HT-29 (cell line): ENCODE measurements at places on chromosomes 3 and 15. TPM values are rescaled to one million over a fixed set of nuclear protein-coding genes. Genes with fewer than 3 reads are reported as not detected.
A peak's percentile ranks its signal among the peaks of the same experiment; 100 is the strongest.

DNA sequence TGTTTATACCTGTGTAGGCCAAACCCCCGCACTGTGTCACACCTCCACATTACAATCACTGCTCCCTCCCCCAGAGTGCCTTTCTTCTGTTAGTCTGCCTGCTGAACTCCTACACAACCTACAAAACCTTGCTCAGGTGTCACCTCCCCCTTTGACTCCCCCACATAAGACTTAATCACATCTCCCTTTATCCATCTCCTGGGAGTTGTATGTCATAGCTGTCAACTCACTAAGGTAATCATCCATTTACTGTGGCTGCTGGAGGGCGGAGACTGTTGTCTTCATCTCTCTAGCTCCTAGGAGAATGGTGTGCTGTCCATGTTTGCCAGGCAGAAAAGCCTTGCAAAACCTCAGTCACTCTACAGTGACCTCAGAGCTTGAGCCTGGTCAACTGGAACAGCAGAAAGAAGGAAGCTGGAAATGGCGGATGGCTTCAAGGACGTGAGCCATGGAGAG is 43.8 kb downstream of the ZNF710 start:
- DNase-seq = no peak

- DNase-seq = no peak
These were observed 9.9 kb downstream of the SFMBT1 start for GRCh38 chr3:53035825-53036619.

- no peak for DNase-seq
These were observed 17.5 kb upstream of the TM4SF19 start for GRCh38 chr3:196355668-196356067.

DNA sequence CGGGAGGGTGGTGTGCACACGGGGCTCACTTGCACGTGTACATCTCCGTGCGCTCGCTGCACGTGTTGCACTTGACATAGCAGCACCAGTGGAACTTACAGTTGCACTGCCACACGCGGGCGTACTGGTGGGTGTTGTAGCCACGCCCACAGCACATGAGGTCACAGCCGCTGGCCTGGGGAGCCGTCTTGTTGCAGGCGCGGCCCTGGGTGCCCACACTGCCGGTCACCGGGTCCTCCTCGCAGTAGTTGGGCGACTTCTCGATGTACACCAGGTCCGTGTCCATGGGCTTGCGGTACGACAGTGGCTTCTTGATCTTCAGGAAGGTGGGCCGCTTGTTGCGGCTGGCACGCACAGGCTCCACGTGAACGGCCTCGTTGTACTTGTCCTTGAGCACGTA is 61.0 kb downstream of the WNT7A start:
- DNase-seq = no peak

DNA sequence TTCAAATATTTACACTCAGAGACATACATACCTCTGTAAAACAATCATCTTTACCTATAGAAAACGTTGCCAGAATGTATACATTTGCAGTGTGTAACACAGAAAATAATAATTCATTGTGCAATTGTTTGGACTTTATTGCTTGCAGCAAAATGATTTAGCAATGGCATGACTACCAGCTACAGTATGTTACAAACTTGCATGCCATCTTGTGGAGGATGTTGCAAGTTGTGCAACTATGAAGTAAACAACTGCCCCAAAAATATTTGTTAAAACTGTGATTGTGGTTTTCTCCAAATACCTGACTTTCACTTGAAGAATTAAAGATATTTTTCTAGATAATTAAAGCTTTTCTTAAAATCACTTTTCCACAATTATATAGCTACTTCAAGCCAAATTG is 27.1 kb upstream of the C3orf49 start:
- no peak for DNase-seq

- no peak for DNase-seq
These were observed 25.5 kb upstream of the KNG1 start for GRCh38 chr3:186691676-186692075.

GRCh38 chr15:78362716-78363380 is 22.7 kb downstream of the CRABP1 start:
- no peak for DNase-seq

GRCh38 chr15:55989383-55989782 is 4.0 kb downstream of the NEDD4 start:
- DNase-seq = peak; percentile 17

GRCh38 chr3:182315313-182315712 is 478.0 kb upstream of the ATP11B start:
- no peak for DNase-seq

NOX5 gene
- total RNA-seq = not detected in 2 replicates

DNA sequence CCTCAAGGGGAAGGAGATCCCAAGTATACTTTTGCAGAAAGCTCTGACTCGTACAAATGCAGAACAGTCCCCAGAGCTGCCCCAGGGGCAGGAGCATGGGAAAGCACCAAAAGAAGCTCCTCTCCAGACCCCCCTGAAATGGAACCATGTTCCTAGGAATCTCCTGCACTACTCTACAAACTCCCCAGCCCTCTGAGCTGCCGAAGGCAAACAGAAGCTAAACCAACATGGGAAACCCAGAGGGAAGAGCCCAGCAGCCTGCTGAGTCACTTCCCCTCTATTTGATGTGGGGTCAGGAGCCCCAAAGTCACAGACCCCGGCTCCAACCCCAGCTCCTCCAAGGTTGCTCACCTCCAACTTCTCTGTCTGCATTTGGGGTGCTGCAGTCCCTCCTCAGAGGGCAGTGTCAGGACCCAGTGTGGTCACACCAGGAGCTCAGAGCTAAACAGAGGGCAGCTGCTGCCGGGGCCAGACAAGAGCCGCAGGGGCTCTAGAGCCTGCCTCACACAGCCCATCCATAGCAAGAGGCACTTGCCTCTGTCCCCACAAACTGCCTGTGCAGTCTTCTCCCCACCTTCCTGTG is 3.8 kb upstream of the PLXNA1 start:
- DNase-seq = no peak

DNA sequence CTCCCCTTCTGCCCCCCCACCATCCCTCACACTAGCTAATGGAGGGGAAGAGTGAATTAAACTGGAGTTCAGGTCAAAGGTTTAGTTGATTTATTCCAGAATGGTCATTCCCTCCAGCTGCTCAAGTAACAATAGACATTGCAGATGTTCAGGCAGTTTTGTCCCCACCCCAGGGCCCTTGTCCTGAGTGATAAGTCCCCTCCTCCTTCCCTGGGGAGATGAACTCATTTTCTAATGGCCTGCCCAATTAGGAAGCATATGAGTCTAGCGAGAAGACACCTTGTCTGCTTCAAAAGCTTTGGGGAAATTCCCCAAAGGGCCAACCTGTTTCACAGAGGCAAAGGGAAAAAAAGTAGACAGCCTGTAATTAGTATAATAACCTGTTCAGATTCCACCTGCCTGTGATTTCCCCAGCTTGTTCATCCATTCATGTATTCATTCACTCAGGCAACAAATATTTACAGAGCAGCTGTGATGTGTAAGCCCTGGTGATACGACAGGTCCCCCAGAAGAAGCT is 165.3 kb downstream of the SHQ1 start:
- DNase-seq = no peak

YEATS2 gene
- 16.1 and 17.1 TPM in 2 replicates for total RNA-seq

- DNase-seq = no peak
These were observed 63.4 kb downstream of the ERC2 start for GRCh38 chr3:56404884-56405283.

ITPR1 gene
- total RNA-seq = 3.6 and 5.1 TPM in 2 replicates

TXNRD3 gene
- total RNA-seq = 3.2 and 4.5 TPM in 2 replicates

ZBBX gene
- not detected in 2 replicates for total RNA-seq

DNA sequence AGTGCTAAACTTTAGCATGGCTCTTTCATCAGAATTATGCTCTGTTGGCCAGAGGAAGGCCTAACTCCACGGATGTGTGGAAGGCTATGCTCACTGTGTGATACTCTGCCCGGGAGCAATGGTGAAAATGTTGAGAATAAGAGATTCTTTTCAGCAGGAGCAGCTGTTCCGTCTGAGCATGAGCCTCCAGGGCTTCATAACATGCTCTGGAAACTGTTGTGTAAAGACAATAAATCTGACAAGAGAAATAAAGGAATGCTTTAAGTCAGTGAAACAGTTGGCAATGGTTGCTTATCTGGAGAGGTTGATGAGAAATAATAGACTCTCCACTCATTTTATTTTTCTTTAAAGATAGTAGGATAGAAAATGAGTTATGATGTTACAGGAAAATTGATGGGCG is 269.8 kb downstream of the DIPK2A start:
- DNase-seq = no peak

DNA sequence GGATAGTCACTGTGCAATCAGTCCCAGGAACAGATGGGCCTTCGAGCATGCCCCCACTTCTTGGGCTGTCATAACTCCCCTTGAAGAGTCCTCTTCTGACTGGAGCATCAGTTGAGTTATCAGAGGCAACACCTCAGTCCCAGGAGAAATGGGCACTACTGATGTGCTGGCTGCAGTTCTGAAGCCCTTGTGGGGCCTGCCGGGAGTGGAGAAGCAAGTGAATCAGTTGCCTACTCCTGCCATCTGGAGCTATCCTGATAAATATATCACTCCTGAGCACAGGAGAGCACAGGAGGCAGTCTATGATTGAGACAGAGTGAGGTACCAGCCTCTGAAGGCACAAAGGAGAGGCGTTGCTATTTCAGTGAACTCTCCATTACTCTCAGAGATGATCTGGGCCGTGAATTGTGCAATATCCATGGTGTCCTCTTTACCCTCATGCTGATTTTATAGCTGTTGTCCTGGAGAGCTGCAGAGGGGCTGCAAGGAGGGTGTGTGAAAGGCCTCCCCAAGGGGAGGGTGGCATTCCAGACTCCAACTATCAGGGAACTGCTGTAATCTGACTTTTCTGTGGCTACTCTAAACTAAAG is 344.2 kb upstream of the ROPN1 start:
- no peak for DNase-seq

GRCh38 chr3:79154865-79155264 is 612.9 kb downstream of the ROBO1 start:
- DNase-seq = no peak

GRCh38 chr15:56244038-56244810 is 545 bp upstream of the RFX7 start:
- DNase-seq = peak; percentile 67

GP5 gene
- 0.08 TPM in 1 of 2 replicates, not detected in the other for total RNA-seq

DNA sequence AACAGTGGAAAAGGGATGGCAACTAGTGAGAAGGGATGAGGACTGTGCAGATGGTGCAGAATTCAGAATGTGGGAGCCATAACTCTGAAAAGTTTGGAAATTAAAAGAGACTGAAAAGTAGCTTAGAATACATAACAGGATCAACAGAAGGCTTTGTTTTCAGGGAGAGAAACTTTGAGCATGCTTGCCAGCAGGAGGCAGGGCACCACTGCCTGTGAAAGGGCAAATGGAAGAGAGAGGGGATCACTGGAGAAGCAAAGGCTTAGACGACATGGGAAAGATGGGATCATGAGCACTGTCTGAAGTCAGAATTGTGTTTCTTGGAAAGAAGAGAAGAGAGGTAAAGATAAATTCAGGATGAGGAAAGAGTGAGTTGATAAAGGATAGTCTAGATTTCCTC is 99.6 kb downstream of the ABI3BP start:
- DNase-seq = peak; percentile 41

- no peak for DNase-seq
These were observed 51.6 kb downstream of the RARB start for GRCh38 chr3:25479727-25480010.

GCNT3 gene
- 154 and 164 TPM in 2 replicates for total RNA-seq

SERINC4 gene
- total RNA-seq = not detected in 2 replicates

DNA sequence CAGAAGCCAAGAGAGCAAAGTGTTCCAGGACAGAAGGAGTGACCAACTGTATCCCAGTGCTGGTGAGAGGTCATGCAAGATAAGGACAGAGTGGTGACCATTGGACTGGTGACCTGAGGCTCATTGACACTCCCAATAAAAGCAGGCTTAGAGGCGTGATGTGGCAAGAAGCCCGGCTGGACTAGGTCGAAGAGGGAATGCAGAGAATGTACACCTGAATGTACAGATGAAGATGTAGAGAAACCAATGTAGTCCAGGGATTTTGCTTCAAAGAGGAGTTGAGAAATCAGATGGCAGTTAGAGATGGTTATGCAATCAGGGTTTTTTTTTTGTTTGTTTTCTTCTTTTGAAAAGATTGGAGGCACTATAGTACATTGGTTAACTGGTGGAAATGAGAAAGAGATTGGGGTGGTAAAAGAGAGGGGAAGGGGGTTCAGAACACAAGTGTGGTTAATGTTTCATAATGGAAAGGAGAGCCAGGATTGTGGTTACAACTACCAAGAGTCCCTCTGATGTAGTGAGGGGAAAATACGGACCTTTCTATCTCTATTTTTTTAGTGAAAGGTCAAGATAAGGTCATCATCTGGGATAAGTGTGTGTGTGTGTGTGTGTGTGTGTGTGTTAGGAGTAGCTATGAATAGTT is 23.3 kb downstream of the ST3GAL6 start:
- DNase-seq = no peak

P4HTM gene
- 61.2 and 67.7 TPM in 2 replicates for total RNA-seq

GRCh38 chr15:64426845-64427465 is 33.4 kb upstream of the ZNF609 start:
- DNase-seq = peak; percentile 41

DNA sequence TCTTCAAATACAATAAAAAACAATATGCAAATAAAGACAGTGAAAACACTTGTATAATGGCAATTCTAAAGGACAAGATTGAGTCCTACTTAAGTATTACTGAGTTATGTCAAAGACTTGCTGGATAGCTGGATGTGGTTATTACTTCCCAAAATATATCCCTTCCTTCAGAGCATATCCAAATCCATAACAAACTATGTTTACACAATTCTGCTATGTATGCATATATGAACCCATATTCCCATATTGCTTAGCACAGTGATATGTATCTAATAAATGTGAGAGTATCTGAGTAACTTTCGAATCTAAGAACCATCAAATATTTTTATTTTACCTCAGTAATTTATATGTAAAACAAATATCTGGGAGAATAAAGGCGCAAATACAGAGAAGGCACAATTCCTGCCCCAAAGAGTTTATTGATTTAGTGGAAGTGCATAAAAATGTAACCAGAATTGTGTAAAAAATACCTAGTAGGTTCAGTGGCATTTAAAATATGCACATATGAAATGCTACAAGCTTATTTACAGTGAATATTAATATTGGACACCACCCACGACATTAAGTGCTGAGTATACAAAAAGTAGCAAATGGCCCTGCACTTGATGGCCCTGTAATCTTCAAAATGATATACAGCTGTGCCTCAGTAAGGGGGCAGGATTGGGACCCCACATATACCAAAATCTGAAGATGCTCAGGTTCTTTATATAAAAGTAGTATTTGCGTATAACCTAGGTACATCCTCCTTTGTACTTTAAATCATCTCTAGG is 37.1 kb downstream of the TMEM212 start:
- no peak for DNase-seq

GRCh38 chr3:3141939-3142338 is 15.2 kb downstream of the TRNT1 start:
- DNase-seq = no peak

STRIT1 gene
- not detected in 2 replicates for total RNA-seq

DNA sequence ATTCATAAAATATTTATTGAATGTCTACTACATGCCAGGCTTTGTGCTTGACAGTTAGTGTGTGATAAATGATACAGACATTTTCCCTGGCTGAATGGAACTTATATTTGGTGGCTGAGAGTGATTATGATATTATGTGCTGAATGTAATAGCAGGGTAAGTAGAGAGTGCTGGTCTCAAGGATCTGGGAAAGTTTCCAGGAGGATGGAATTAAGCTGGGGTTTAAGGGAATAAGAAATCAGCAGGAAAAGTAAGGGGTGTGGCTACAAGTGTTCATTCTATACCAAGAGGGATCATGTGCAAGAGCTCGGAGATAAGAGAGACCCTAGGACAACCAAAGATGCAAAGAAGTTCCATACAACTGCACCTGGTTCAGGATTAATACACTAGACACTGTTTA is 500.1 kb upstream of the CFAP20DC start:
- no peak for DNase-seq

NR2E3 gene
- total RNA-seq = 0.13 and 0.46 TPM in 2 replicates
